ENCODE measurements at places on chromosomes 5 and 9.

DNA sequence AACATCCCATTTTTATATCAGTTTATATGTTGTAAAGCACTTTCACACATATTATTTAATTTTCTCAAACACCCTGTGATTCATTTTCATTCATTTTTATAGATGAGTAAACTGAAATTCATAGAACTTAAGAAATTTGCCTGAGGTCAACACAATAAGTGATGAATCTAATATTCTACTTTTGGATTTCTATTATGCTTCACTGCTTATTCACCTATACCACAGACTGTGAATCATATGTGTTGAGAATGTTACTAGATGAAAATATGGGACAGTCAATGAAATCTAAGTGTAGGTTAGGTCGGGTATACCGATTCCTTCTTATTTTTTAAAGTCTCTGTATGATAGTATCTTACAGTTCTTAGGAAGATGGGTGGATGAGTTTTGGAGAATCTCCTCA is 24.8 kb downstream of the CDC37L1 start:
- DNase-seq, result no peak

DNA sequence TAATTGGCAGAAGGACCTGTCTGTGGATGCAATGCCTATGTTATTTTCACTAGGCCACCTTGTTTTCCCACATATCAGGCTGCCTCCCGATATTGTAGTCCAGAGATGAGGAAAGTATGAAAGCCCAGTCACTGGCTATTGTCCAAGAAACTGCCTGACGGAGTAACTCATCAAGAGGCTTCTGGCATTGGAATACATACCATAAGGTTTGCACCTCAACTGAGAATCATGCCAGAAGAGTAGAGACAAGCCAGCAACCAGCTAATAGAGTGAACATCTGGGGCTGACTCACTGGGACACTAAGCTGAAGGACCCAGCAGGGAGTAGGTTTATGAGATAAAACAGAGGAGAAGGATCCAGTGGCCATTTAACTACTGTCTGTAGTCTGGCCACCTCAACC is 137.2 kb upstream of the FST start:
- no peak for DNase-seq

DNA sequence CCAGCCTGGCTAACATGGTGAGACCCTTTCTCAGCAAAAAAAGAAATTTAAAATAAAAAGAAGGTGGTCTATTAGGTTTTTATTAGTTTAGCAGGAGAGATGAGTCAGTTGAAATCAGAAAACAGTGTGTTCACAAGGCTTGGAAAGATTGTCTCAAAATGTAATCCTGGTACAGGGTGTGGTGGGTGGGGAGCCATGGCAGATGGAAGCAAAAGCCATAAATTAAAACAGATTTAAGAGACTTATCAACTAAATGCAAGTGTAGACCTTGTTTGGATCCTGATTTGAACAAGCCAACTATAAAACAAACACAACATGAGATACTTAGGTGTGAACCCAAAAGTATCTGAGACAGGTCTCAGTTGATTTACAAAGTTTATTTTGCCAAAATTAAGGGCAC is 42.8 kb upstream of the KLF9 start:
- no peak for DNase-seq

DNA sequence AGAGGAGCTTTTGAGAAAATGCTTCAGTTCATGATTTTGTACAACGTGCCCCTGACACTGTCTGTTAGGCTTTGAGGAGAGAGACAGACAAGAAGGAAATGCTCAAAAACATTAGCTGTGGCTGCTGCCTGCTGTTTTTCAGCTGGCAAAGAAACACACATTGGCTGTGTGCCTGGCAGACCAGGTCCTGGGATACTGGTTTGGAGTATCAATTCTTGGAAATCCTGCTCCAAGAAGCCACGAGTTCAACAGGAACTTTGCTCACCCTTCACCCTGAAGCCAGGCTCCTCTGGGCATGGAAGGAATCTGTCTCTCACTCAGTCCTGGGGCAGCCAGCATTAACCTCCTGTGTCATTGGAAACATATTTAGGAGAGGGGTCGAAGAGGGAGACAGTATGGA is 245.5 kb downstream of the AUH start:
- DNase-seq, result no peak

GRCh38 chr5:141597814-141598213 is 21.0 kb downstream of the DIAPH1 start:
- DNase-seq, result no peak

- DNase-seq, result no peak
These were observed 172.2 kb downstream of the NFIB start for GRCh38 chr9:14141699-14142098.

DNA sequence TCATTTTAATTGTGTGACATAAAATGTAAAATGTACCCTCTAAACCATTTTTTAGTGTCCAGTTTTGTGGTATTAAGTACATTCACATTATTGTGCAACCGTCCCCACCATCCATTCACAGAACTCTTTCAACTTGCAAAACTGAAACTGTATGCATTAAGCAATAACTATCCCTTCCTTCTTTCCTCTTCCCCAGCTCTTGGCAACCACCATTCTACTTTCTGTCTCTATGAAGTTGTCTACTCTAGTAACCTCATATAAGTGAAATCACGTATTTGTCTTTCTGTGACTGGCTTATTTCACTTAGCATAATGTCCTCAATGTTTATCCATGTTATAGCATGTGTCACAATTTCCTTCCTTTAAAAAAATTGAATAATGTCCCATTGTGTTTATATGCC is 142.4 kb downstream of the C9orf152 start:
- DNase-seq, result no peak

- no peak for DNase-seq
These were observed 430.1 kb upstream of the MEF2C start for GRCh38 chr5:89313044-89313443.

- DNase-seq, result no peak
These were observed 1.5 kb downstream of the SH3GLB2 start for GRCh38 chr9:129026442-129027223.

DNA sequence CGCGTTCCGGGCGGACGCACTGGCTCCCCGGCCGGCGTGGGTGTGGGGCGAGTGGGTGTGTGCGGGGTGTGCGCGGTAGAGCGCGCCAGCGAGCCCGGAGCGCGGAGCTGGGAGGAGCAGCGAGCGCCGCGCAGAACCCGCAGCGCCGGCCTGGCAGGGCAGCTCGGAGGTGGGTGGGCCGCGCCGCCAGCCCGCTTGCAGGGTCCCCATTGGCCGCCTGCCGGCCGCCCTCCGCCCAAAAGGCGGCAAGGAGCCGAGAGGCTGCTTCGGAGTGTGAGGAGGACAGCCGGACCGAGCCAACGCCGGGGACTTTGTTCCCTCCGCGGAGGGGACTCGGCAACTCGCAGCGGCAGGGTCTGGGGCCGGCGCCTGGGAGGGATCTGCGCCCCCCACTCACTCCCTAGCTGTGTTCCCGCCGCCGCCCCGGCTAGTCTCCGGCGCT is at the start of gene DAPK1:
DAPK1 (plus strand) TSS at position 264 of the 442 bp plus-strand sequence. CDS start 1,211 bp downstream, outside the sequence.
- peak; percentile 17 for DNase-seq

DNA sequence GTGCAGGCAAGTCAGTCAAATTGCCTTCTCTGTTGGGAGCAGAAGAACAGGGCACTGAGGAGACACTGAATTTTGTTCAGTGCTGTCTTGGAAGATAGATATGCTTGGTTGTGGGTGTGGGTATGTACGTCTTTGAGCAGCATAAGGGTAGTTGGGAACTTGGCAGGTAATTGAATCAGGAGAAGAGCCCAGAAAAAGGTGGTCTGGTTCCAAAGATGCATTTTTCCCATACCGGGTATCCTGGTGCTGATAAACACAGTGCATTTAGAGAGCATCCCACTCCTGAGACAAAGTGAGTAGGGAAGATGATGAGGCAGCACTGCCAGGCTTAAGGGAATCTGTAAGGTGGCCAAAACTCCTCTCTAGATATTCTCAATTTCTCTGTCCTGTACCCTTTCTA is 40.6 kb downstream of the TEK start:
- DNase-seq, result no peak

- DNase-seq, result no peak
These were observed 656.9 kb downstream of the MTRR start for GRCh38 chr5:8525819-8526218.

- peak; percentile 65 for DNase-seq
These were observed 216.9 kb upstream of the ZNF608 start for GRCh38 chr5:124963236-124963919.

- DNase-seq, result no peak
These were observed 34.8 kb downstream of the FBXO38 start for GRCh38 chr5:148418511-148418910.

DNA sequence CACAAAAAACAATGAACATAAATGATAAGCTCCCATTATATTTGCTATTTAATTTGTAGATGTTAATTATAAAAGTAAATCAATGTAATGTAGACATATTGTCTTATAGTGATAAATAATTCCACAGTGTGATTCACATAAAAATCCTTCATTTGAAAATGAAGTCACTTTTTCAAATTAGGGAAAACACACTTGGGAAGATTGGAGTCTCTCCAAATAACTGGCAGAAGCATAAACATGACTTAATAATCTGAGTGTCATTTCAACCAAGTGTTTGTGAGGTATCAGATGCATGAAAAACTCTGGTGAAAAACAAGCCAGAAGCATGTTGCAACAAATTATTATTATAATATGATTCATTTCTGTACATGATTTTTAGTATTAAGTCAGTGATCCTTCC is 102.2 kb downstream of the CETN3 start:
- no peak for DNase-seq

DNA sequence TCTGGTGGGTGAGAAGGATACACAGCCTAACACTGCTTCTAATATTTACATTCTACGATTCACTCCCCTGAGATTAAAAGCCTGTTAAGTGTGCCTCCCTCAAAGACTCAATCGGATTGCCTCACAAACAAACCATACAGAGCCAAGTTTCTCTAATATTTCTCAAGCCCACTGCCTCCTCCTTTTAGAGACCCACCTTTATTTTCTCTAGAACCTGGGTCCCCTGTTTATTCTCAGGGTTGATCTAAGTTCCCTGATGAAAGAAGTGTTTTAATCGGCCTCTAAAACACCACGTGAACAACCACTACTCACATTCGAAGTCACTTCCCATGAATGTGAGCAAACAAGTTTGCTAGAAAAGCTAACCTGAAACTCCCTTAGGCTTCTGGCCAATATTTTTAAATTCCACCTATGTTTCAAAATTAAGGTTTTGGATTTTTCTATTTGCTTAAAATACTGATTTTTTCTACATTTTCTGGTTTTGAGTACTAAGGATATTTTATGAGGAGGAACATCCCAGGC is 76.5 kb downstream of the GLIS3 start:
- DNase-seq, result no peak

GRCh38 chr5:3394891-3395599 is 200.6 kb upstream of the IRX1 start:
- no peak for DNase-seq

DNA sequence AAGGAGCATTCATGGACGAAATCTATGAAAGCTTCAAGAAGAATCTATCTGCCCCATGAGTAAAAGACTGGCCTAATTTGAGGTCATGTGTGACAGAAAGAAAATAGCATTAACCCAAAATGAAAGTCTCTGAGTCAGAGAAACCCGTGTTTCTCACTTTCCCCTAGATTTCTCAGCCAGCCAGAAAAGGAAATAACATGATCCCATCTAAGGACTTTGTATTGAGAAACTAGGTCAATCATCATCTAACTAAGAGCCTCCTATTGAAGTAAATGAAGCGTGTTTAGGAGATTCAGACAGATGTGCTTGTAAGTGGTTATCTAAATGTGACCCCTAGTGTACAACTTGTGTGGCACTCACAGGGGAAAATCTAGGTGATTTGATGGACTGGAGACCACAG is 77.3 kb upstream of the ZNF366 start:
- no peak for DNase-seq

GRCh38 chr9:130200038-130200849 is 28.0 kb downstream of the NCS1 start:
- DNase-seq, result no peak

- DNase-seq, result no peak
These were observed 669.0 kb downstream of the LRRC70 start for GRCh38 chr5:63247651-63248050.

DNA sequence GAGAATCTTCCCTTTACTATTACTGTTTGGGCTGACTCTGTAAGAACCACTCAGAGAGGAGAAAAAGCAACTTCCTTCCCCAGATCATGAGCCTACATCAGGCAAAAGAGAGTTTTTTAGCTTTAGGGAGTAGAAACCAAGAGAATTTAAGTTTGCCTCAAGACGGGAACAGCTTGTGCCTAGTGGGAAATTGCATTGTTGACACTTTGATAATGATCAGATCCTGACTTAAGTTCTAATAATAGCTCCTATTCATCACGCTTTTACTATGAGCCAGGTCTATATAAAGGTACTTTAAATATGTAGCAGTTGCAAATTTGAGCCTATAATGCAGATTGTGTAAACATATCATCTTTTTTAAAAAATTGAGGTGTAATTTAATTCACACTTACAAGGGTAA is 298.2 kb downstream of the MAN2A1 start:
- DNase-seq, result no peak

- no peak for DNase-seq
These were observed 188.2 kb downstream of the TRIO start for GRCh38 chr5:14331386-14331781.

DNA sequence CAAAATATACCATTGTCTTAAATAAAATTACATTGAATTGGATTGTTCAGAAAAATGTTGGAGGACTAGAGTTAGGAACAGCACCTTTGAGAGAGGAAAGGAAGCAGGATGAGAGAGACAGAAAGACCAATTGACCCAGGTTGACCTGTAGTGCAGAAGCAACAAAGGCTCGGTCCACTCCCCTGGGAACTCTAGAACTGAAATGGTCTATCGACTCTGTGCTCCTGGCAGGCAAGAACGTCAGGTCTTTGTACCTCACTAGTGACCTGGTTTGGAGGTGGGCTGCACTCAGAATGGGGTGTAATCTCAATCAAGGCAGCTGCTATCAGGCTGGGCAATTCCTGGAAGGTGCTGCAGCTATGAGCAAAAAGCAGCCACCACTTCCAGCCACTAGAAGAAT is 110.8 kb downstream of the FAM174A start:
- DNase-seq, result no peak

DNA sequence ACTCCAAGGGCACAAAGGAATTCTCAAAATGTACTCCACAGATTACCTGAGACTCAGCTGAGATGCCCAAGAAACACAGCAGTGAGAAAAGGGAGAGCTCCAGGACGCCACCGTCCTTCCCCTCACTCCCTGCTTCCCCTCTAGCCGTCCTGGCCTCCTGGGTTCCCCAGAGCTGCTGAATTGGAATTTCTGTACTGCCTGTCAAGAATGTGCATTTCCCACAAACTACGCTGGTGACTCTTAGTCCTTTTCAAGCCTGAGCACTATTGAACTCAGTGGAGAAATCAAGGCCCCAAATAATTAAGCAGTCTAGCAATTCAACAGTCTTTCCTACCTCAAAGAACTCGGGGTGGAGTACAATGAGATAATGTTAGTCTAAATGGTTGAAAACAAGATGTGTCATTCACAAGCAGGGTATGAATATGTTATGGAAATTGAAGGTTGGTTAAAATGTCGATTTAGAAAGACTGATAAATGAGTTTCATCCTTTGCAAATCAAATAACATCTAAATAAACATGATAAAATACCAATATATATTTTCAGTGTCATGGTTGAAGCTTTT is 153.2 kb downstream of the MED27 start:
- DNase-seq, result no peak

DNA sequence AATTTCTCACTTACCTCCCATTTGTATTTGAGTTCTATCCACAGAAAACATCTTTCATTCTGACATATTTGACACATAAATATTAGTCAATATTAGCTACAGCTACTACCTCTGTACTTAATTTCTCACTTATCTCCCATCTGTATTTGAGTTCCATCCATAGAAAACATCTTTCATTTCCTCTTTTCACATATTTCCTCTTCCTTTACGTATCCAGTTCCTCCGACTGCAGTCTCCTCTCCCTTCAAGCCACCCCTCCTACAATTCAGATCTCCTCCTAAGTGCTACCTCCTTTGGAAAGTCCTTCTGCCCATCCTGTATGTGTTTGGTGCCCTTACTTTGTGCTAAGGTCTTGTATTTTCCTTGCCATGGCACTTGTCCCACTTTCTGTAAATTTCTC is 1.6 kb downstream of the SREK1IP1 start:
- no peak for DNase-seq

Measured in HTR-8/SVneo (cell line).